Brain pericyte (primary cell): ENCODE measurements at places on chromosomes 3 and 15.

DNA sequence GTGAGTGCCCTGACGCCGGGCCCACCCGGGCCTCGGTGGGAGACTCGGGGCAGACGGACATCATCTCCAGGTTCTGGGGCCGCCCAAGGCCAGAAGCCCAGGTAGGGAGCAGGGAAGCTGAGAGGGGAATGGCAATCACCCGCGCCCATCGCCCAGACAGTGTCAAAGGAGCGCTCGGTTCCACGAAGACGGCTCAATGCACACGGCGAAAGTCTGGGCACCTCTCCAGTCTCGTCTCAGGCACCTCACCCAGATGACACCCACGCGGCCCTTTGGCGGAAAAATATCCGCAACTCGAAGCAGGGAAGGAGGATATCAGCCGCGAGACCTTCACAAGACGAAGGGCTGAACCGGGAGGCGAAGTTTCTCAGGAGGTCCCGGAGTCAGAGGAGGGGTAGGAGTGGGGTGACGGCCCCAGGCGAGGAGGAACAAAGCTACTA, 916 bp downstream of the IL17RD start:
- DNase-seq, result no peak

DNA sequence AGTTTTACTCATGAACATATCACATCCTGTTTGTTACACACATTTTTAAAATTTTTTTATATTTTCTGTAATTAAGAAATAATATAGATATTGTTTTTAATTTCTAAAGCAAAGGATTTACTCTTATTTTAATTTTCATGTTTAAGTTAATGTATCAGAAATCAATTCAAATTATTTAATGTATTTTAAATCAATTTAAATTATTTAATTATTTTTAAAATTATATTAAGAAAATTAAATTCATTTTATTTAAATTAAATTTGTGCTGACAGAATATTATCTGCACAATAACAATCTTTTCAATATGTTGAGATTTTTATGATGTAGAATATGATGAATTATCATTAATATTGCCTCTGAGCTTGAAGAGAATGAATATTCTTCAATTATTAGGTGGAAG, 681.2 kb upstream of the ALCAM start:
- DNase-seq, result no peak

DNA sequence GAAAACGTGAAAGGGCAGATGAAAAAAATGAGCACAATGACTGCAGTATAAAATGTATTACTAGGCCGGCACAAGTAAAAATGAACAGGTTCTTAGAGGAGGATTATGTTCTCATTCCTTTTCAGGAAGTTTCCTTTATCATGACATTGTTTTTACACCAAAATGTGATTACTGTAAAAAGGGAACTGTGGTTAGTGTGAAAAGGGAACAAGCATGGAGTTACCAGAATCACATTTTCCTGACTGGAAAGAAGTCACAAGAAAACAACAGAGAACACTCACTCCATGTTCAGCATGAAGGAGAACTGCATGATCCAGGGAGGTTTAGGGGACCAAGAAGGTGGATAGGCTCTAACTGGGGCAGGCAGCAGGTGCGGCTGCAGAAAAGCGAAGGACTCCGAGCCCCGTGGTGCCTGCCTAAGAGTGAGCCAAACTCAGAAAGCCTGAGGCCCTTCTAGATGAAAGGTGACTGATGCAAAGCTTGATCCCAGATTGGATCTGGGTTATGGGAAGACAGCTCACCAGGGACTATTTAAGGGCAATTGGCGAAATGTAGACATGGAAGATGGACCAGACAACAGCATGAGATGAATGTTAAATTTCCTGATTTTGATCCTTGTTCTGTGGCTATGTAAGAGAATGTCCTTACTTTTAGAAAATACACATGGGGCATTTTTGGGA, 77.3 kb downstream of the CCR1 start:
- DNase-seq, result no peak

DNA sequence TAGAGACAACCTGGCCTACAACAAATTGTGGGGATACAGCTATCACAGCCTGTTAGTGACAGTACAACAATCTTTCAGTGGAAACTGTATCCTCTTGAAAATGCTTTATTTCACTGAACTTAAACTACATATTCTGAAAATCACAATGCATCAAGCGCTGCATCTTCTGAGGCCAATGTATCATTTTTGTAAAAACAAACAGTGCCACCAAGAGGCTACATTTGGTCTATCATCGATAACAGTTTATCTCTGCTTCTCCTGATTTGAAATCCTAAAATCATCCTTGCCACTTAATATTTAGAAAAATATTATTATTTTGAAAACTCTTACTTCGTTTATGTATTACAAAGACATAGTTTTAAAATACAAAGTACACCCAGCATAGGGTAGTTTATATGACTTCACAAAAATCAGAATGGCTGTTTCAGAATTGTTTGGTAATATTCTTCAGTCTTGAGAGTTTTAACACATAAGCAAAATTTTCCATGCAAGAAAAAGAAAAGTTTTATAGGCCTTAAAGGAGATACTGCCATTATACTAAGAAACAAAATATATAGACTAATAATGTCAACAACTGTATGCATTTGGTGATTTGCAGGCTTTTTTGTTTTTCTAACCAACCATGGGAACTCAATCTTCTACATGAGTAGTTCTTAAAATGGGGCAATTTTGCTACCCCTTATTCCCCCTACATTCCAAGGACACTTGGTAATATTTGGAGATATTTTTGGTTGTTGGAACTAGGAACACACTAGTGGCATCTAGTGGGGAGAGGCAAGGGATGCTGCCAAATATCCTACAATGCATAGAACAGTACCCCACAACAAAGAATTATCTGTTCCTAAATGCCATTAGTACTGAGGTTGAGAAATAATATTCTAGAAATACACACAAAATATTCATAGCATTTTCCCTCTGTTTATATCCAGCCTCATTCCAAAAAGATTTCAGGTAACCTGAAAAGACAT, 42.3 kb downstream of the WDR72 start:
- DNase-seq, result no peak

- DNase-seq, result no peak
These were observed 346.8 kb downstream of the CNTN3 start for GRCh38 chr3:74267588-74268184.

- DNase-seq, result no peak
These were observed 9.8 kb upstream of the PLSCR1 start for GRCh38 chr3:146554151-146554760.
